ENCODE measurements at places on chromosomes 4 and X.
A peak's percentile ranks its signal among the peaks of the same experiment; 100 is the strongest.

DNA sequence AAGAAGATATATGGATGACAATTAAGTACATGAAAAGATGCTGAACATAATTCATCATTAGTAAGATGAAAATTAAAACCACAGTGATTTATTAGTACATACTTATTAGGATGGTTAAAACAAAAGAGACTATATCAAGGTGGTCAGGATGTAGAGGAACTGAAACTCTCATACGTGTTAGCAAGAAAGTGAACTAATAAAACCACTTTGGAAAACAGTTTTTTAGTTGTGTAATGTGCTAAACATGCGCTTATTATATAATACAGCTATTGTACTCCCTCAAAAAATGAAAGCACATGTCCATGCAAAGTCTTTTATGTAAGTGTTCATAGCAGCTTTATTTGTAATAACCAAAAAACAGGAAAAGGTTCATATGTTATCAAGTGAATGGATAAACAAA is 89.9 kb upstream of the KCTD8 start:
- DNase-seq = no peak

GRCh38 chrX:41442824-41443550 is 4.2 kb upstream of the NYX start:
- DNase-seq = no peak

- no peak for DNase-seq
These were observed 112.7 kb downstream of the DHX15 start for GRCh38 chr4:24471486-24472160.

DNA sequence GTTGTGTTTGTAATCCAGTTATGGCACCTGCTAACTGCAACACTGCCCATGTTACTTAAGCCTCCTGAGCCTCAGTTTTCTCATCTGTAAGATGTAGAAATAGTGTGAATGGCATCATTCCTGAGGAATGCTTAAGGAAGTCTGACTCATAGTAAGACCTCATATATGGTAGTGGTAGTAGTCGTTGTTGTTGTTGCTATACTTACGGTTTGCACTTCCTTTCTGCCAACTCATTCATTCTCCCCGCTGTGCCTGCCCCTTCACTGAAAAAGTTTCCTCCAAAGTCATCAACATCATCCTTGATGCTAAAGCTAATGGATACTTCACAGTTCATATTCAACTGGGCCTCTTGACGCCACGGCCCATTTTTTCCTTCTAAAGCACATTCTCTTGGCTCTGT is 54.2 kb upstream of the SPANXN3 start:
- no peak for DNase-seq

DNA sequence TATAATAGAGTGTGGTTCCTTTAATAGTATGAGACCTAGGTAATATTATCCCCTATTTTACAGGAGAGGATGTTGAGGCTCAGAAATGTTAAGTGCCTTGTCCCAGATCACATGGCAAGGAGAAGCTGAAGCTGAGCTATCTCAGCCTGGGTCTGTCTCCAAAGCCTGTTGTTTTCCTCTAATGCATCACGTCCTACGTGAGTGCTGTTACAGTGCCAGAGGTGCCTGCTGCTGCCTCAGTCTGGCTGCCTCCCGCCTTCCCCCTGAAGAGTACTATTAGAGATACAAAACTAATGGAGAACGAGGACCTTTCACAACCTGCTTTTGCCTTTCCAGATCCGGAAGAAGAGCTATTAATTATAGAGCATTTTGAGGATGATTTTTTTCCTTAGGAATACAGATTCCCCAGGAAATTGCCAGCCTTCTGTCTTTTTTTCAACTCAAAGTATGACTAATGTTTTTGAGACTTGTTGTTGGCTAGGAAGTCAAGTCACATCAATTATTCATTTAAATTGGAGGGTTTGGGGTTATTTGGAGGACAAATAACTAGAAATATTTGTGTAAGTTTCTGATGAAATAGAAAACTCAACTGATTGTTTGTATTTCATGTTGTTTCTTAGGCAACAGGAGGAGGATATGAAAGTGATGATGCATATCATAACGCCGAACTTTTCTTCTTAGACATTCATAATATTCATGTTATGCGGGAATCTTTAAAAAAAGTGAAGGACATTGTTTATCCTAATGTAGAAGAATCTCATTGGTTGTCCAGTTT is 43.9 kb upstream of the MTMR1 start:
- DNase-seq = peak; percentile 82

DNA sequence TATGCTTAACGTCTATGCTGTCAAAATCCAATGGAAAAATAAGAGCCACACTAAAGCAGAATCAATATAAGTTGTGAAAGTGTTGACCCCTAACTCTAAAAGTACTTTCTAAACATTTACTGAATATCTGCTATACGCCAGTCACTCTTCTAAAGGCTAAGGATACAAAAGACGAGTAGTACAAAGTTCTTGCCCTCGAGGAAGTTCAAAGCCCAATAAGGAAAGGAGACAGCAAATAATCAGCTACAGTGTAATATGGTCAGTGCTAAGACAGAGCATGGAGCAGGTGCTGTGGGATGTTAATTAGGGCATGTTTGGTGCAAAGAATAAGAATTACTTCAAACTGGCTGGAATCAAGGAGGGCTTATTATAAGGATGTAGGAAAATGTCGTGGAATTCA is 31.6 kb upstream of the TMEM150C start:
- DNase-seq = no peak

GRCh38 chr4:145623831-145624230 is 4.6 kb downstream of the MMAA start:
- peak; percentile 53 for DNase-seq

DNA sequence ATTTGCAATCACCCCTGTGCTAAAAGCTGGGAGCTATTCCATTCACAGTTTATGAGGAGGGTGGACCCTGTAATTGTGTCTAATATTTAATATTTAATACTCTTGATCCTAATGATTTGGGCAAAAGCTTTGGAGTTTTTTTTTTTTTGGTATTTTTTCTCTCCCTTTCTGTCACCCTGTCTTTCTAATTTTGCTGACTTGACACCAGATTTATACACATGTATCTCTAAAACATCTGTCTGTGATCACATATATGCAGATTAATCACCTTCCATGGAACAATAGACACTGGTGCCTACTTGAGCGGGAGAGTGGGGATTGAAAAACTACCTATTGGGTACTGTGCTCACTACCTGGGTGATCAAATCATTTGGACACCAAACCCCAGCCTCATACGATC is 18.7 kb upstream of the ANTXR2 start:
- no peak for DNase-seq

- DNase-seq = peak; percentile 38
These were observed 67.2 kb downstream of the ANTXR2 start for GRCh38 chr4:80005863-80006262.

GRCh38 chrX:129653971-129654651 is 645 bp downstream of the APLN start:
- DNase-seq = no peak

DNA sequence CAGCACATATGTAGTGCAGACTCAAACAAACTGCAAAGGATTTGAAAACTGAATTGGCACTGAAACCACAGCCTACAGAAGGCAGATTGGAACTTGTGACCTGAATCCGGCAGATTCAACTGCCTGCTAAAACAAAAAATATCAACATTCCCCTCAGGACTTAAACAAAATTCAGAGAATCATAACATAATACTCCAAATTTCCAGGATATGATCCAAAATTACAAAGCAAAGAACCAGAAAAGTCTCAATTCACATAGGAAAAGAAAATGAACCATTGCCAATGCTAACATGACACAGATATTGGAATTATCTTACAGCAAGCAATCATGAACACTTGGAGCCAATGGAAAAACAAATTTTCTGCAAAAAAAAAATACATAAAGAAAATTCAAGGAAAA is 250.4 kb downstream of the PRDM5 start:
- DNase-seq = no peak

DNA sequence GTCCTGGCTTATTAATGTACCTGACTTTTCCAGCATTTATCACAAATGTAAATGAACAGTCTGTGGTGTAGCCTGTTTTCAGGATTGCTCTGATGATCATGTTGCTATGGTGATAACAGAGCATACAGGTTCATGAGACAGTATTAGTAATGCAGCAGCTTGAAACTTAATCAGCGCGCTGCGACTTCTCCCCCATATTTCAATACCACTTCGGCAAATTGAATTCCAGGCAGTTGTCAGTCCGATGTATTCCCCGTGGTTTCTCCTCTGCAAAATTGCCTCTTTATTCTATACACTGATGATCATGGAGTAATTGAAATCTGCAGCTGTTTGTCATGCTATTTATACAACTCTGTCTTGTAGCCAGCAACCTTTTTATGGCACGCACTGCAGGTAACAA is 239.3 kb downstream of the C4orf33 start:
- no peak for DNase-seq

- DNase-seq = no peak
These were observed 9.7 kb upstream of the KLF3 start for GRCh38 chr4:38654273-38654672.

- no peak for DNase-seq
These were observed 99.1 kb upstream of the AFAP1 start for GRCh38 chr4:8038719-8039251.

- DNase-seq = no peak
These were observed 43.4 kb upstream of the SEC24B start for GRCh38 chr4:109390115-109390768.

- no peak for DNase-seq
These were observed 37.9 kb downstream of the UNC5C start for GRCh38 chr4:95510877-95511276.

DNA sequence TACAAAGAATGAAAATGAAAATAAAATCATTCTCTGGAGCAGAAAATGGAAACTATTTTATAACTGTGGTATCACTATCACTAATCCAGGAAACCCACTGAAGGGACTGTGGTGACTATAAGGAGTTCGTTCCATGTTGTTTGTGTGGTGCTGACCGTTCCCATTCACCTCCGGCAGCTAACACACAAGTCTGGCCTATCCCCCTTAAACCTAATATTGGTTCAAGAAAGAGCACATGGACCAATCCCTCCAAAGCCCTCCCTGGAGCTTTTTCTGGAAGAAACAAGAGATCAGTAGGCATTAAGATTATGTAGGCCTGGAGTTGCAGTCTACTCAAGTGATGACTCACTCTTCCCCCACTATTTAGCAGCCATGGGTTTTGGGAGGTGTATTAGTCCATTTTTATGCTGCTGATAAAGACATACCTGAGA is 25.9 kb upstream of the FAM241A start:
- no peak for DNase-seq

All from endothelial cell of umbilical vein (primary cell).